ENCODE measurements at places on chromosomes 12 and 14.
A peak's percentile ranks its signal among the peaks of the same experiment; 100 is the strongest.

DNA sequence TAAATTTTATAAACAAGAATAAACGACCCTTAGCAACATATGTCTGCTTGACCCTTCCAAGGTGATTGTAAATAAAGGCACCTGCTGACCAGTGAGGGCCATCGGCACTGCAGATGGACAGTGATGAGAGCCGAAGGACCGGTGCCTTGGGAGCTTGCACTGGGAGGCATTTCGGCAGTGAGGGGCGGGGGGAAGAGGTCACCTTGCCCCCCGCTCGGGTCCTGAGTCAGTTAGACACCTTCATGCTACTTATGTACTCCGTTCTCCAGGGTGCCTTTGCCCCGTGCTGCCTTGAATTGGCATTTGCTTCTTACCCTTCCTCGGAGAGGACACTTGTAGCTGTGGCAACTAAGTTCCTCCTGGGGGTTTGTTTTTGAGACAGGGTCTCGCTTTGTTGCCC lies 23.0 kb downstream of the MMAB start:
- DNase-seq: no peak

- DNase-seq: peak; percentile 75
Observed at GRCh38 chr12:3380200-3381043, 110.6 kb upstream of the PRMT8 start.

DNA sequence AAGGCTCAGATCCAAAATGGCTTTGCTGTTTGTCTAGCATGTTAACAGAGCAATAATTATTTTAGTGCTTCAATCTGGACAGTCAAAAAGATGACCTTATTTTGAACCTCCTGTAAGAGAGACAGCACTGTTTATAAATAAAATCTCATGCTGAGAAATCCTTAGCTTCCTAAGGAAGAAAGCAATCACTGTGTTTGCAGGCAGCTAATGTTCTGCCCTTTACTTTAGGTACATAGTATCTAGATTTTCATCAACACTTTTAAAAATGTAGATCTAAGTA lies 105.3 kb downstream of the PRKD1 start:
- no peak for DNase-seq

GRCh38 chr14:95503365-95504134 lies 12.9 kb downstream of the SYNE3 start:
- DNase-seq: no peak

DNA sequence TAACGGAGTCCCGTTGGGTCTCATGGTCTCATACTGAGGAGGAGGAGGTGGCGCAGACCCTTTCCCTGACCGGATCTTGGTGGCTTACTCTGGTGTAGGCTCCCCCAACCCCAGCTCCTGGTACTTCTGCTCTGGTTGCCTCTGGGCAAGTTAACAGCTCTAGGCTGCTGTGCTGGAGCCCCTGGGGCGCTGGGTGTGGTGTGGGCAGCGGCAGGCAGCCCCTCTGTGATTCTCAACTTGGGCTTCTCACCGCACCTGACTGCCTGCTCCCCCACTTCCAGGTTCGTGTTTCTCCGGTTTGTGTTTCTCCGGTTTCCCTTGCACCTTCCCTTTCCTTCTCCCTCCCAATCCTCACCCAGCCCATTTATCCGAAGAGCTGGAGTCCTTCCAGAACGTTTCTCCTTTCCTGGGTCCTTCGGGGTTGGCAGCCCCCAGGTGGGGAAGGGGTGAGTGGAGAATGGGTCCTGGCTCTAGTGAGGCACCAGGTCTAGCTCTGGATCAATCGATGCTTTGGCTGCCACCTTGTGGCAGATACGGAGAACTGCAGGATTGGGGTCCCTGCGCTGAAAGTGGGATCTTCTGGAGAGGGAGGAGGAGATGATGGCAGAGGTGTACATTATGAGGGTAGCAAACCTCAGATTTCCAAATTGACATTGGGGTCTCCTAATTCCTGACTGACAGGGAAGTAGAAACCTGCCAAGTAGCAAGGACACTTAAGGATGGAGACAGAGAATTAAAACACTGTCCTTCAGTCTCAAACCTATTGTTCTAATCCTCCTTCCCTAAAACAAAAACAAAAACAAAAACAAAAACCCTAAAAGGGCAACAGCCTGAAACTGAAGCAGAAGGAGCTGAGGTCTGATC lies 8.3 kb downstream of the CISTR start:
- DNase-seq: no peak

DNA sequence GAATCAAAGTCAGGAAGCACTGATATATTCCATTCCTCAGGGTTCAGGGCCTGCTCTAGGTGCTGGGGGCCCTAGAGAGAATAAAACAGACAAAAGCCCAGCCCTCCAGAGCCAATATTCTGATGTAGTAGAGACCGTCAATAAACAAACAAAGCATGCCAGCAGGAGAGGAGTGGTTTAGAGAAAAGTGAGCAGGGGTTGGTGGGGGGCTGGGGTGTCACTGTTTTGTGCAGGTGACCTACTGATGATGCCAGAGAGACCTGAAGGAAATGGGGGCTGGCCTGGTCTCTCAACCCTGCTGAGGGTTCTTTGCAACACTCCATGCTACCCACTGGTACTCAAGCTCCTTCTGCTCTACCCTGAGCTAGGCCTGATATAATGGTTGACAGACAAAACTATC lies 26.5 kb downstream of the IL26 start:
- DNase-seq: no peak

GRCh38 chr14:65237941-65238340 lies 135.6 kb upstream of the MAX start:
- DNase-seq: no peak

DNA sequence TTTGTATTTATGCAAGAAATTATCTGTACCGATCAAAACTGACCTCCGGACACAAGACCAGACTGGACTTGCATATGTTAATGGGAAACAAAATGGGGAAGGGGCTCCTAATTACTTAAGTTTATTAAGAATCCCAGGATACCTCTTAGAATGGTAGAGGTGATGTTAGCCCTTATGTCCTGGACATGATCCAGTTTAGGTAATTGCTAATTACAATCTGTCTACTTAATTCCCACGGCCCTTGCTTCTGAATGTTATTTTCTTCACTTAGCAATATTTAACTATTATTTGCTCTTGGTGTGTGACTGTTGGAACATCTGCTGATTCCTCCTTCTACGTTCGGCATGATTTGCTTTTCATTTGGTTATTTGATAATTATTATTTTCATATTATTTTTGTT lies 644.0 kb downstream of the DIO2 start:
- no peak for DNase-seq

- DNase-seq: no peak
Observed at GRCh38 chr14:59751578-59751977, 119.0 kb downstream of the RTN1 start.

DNA sequence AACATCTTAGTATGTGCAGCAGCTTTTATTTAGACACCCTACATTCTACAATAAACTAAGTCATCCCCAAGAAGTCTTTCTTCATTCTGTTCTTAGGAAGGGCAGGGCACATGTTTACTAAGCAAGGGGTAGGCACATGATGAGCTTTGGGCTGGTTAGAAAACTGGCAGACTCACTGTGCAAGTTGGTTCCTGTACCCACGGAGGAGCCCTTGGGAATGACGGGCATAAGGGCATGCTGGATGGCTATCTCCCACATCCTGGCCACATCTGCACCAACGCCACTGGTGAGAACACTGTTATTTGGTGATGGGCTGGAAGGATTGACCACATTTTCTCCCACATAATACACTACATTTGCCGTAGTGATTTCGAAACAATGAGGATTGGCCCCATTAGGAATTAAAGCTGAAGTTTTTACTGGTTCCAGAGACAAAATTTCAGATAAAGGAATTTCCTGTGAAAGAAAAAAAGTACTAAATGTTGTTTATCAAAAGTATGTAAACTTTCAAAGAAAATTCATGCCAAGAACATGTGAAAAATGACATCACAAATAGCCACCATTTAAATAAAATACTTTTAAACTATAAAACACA lies 297.0 kb downstream of the PRKD1 start:
- DNase-seq: no peak

- no peak for DNase-seq
Observed at GRCh38 chr12:24153079-24153478, 203.6 kb upstream of the SOX5 start.

- DNase-seq: no peak
Observed at GRCh38 chr14:68390741-68391140, 402.1 kb downstream of the ZFP36L1 start.

GRCh38 chr12:131378176-131378842 lies 332.6 kb upstream of the SFSWAP start:
- no peak for DNase-seq

DNA sequence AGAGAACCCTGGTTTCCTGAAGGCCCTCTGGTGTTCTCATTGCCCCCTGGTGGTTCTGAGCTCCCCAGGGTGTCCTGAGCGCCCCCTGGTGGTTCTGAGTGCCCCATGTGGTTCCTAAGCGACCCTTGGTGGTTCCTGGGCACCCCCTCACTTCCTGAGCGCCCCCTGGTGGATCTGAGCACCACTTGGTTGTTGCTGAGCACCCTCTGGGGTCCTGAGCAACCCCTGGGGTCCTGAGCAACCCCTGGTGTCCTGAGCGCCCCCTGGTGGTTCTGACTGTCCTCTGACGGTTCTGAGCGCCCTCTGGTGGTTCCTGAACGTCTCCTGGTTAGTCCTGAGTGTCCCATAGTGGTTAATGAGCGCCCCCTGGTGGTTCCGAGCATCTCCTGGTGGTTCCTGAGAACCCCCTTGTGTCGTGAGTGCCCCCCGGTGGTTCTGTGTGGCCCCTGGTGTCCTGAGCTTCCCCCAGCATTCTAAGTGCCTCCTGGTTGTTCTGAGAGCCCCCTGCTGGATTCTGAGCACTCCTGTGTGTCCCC lies 568.3 kb downstream of the TMEM121 start:
- DNase-seq: no peak

DNA sequence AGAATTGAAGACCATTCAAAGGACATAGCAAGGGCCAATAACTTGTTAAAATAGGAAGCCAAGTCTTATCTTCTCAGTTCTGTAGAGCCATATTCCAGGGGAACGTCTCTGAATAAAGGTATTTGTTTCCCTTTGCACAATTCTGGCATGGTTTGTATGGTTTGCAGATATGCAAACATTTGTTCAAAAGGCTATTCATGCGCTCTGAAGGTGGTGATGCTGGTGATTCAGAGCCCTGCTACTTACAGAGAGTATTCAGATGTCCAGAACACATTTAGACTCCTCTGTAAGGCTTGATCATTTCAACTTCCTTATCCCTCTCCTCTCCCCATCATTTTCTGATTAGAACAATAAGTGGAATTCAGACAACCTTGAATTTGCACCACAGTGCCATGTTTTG lies 35.9 kb downstream of the SLC4A8 start:
- DNase-seq: no peak

DNA sequence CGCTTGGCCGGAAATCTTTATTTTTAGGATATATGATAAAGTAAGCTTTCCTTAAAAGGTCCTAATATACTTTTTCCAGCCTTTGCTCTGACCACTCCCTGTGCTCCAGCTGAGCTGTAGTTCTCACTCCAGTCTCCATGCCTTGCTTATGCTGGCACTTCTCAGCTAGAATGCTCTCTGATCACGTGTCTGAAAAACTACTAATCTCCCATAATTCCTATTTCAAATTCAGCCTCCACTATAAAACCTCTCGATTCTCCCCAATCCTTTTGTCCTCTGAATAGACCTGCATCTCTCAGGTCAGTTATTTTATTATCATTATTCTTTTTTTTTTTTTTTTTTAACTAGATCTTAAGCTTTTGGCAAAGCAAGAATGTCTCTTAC lies 3.7 kb downstream of the BIN2 start:
- DNase-seq: no peak

DNA sequence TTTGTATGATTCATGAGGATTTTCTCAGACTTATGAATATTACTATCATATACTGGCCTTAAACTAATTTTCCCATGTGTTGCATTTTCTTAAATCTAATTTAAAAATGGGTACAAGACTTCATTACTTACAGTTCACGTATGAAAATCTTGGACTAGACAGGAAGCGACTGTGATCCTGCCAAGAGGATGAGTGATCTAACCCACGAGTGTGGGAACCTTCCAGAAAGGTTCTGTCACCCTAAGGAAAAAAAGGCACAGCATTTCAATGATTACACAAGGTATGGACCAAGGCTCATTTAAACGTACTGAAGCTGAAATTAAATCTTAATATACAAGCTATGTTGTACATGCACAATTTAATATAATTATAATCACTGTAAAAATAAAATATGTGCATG lies 293.5 kb upstream of the DIO2 start:
- DNase-seq: no peak
